ENCODE measurements at places on chromosomes 7 and 10.

DNA sequence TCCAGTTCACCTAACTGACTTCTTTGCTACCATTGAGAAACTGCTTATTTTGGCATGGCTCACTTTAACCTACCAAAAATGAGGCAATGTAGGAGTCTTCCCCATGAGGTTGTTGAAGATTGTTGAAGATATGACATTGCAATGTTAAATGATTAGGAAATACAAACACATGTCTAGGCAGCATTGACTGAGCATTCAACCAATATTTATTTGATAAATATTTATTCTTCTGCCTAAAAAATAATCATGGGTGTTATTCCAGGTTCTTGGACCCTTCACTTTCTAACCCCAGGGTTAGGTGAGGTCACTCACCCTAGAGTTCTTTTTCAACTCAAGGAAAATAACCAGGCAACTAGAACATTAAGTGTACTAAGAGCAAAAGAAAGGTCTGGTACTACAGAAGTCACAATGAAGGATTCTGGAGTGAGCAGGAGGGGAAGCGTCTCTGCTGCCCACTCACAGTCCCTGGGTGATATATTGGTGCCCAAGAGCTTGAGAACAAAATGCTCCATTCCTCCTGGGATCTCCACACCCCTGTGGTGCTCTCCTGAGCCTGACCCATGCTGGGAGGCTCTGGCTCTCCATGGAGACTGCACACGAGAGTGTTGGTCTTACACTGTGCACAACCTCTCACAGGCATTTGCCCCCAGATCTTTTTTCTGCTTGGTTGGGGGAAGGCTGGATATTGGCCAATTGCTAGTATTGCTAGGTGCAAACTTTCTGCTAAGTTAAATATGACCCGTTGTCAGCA is 123.4 kb downstream of the SPAG6 start:
- DNase-seq = no peak

DNA sequence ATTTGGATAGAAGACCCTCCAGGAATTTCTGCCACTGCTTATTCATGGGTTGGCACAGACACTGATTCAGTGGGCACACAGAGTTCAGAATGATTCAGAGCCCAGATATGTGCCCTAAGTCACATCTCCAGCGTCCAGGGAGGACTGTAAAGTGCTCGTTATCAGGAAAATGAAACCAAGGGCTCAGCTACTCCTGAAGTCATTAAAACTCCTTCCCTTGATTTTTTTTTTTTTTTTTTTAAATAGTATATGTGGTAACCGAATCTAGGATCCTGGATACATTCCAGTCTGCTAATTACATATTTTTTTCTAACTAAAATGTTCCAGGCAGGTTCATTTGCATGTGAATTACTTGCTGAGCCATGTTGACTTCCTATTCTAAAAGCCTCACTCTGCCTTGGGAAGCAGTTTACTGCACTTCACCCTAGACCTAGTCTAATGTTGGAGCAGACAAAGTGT is 34.7 kb downstream of the MET start:
- no peak for DNase-seq

- DNase-seq = no peak
Measured at GRCh38 chr7:155226261-155227003, 71.2 kb upstream of the INSIG1 start.

DNA sequence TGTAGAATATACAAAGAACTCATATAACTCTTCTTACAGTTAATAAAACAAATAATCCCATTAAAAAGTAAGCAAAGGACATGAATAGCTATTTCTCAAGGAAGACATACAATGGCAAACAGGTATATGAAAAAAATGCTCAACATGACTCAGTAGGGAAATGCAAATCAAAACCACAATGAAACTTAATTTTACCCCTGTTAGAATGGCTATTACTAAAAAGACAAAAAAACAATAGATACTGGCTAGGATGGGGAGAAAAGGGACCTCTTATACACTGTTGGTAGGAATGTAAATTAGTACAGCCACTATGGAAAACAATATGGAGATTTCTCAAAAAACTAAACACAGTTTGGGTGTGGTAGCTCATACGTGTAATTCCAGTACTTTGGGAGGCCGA is 37.8 kb downstream of the HERPUD2 start:
- DNase-seq = no peak

DNA sequence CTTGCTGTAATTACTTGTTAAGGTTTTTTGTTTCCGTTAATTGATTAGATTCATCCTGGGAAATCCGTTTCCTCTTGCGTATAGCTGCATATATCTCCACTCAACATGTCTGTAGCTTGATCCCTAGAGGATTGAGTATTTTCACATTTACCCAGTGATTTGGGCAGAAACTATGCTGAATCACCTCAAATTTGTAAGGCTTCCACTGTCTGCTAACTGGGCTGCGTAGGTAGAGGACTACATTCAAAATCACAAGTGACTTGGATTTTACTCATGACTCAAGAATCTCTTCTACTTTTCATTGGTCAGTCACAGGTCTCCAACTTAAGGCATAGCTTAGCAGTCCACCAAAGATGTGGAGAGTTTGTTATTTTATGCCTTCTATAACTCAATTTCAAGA is 141.8 kb downstream of the POLR1F start:
- DNase-seq = no peak

GRCh38 chr7:99365318-99366141 is 9.0 kb upstream of the ARPC1B start:
- DNase-seq = peak; percentile 71

DNA sequence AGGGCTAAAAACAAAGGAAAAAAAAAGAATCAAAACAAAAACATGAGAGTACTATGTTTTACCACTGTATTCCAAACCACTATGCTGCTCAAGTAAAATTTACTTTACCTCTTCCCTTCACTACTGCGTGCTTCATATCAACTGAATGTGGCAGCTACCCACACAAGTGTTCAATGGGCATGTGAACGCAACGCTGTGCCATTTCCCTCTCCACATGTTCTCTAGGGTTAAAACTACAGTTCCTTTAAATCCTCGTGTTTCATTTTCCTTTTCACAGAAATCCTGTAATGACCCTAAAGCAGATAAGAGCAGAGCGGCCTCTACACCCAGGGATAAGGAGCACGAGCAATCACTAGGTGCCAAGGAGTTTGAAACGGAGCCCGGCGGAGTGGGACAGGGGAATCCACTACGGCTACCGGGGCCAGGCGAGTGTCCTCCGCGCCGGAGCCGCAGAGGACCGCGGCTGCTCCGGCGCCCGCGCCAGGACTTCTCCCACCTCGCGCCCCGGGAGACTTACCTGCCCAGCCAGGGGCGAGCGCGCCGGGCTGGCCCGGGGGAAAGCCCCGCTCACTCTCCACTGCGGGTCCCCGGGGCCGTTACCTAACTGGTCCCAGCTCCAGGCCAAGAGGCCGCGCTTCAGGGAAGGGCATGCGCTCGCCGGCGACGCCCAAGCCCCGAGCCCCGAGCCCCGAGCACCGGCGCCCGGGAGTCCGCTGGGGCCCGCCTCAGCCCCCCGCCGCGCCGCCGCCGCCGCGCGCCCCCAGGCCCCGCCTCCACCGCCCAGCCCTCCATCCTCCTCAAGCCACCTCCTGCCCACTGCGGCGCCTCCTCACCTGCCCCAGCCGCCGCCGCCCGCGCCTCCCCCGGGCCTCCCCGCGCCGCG is 711 bp downstream of the NAMPT start:
- peak; percentile 30 for DNase-seq

DNA sequence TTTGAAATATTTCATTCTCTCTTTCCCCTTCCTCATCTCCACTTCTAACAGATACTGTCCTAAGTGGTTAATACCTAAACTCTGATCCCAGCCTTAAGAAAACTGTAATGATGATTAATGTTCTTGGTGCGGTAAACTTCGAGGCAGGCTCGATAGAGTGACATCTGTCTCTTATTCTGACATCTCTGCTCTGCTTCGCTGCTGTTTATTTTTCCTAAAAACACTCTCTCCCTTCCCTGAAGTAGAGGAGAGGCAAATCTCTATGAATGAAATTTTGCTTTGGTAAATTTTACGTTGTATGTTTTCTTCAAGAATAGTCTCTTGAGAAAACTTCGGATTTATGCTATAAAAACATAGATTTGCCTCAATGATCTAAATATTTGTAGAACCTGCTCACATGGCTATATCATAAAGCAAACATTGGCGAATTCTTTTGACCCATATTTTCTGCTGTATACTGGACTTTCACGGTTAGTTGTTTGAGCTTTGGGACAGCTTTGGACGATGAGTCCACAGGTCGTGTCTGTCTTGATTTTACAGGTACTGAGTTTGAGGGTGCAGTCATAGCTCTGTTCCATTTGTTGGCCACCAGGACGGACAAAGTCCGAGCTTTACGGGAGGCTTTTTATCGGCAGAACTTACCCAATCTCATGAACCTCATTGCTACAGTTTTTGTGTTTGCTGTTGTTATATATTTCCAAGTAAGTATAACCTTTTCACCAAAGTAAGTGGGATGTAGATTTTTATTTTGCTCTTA is 27.1 kb downstream of the SEC61A2 start:
- DNase-seq = no peak

- DNase-seq = no peak
Measured at GRCh38 chr10:112332509-112333228, 41.2 kb upstream of the ACSL5 start.

GRCh38 chr7:75756991-75757676 is 14.9 kb downstream of the CCL26 start:
- no peak for DNase-seq

GRCh38 chr10:106111246-106111645 is 1053.3 kb downstream of the SORCS1 start:
- no peak for DNase-seq

DNA sequence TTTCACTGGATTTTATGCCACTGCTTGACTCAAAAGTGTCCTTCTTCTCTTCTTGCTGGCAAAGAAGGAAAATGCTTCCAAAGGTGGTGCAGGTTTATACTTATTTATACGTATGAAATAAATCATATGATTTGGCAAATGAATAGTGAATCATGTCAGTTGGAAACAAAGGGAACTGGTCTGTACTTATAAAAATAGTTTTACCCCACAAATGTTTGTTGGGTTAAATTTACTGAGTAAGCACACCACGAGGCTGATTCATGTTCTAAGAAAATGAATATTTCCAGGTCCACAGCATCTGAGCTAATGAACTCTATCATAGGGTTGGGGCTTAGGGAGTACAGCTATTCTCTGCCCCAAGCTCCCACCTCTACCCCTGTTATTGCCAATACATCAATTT is 232.2 kb downstream of the TRIL start:
- no peak for DNase-seq

GRCh38 chr7:41275255-41275654 is 427.6 kb downstream of the INHBA start:
- no peak for DNase-seq

Data from CD4-positive, alpha-beta T cell treated with Interleukin-2 at 100 ng/mL for 4 hours (primary cell).